ENCODE measurements at places on chromosomes 7 and 10.
A peak's percentile ranks its signal among the peaks of the same experiment; 100 is the strongest.

- DNase-seq: peak; percentile 51
Measured at GRCh38 chr7:116138202-116138801, 72.0 kb upstream of the TES start.

DNA sequence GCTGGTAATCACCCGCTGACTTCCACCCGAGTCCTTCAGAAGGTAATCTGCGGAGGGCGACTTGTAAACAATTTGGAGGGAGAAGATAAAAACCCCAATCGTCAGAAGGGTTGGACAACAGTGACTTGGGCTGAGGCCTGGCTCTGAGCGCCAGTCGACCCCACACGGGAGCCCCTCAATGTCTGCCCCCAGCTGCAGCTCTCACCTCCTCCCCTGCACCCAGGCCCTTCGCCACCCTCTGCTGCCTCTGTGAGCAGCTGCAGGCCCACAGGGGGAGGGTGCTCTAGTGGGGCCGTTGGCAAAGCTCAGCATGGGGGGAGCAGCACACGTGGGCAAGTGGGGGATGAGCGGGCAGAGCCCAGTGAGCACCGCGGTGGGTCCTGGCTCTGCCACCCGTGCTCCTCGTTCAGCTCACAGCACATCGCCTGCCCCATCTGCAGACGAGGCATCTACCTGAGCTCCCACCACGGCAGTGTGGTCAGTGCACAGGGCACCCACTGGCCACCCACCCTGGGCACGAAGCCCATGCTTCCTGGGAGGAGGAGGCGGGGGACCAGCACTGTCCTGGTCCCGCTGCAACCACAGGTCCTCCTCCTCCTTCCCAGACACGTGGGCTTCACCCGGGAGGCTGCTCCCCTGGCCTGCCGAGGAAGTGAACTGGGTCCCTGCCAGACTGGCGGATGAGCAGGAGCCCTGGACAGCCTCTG lies 280.5 kb downstream of the ELFN1 start:
- no peak for DNase-seq

GRCh38 chr10:89029785-89030437 lies 39.3 kb downstream of the FAS start:
- DNase-seq: peak; percentile 64

GRCh38 chr7:113710310-113711096 lies 208.3 kb downstream of the PPP1R3A start:
- peak; percentile 73 for DNase-seq

GRCh38 chr10:70702190-70702763 lies 30.0 kb downstream of the ADAMTS14 start:
- no peak for DNase-seq

DNA sequence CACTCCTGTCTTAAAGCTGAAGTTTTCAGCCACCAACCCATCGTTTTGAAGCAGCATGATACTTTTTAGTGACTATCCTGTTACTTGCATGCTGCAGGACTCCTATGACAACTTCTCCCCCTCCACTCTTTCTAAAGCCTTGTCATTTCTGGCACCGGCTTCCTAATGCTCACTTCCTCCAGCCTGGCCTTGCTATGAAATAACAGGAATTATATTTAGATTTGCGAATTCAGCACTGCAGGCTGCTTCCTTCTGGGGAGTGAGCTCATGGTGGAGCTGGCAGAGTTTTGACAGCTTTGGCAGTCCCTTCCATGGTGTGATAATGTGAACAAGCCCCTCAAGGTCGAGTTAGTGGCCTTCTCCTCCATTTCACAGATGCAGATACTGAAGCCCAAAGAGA lies 13.4 kb downstream of the BLNK start:
- no peak for DNase-seq

DNA sequence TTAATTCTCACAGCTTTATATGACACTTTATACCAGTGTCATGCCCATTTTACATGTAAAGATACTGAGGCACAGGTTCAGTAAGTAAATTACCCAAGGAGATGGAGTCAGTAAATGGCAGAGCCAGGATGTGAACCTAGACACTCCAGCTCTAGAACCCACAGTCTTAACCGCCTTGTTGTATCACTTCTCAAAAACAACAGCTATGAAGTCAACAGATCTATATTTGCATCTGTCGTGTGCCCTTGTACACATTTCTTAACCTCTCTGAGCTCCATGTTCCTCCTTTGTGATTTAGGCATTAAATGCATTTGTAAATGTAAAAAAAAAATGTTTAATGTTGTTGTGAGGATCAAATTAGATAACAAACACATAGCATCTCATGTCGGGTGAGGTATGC lies 716.2 kb downstream of the SUGCT start:
- DNase-seq: no peak

GRCh38 chr7:2554661-2555111 lies 638 bp downstream of the BRAT1 start:
- DNase-seq: no peak

DNA sequence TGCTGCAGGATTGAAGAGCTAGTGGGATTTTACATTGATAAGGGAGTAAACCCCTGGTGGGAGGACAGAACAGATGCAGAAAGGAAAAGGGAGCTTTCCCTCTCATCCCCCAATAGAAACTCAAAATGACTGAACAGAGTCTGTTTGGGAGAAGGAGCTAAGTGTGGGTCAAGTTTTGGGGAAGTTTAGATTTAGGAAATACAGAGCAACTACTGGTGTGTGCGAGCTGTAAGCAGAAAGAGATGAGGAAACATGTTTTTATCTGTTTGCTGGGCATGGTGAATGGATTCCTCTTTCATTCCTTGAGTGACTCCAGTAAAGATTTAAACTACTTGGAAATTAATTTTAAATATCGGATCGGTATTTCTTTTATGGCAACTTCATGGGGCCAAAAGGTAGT lies 132.7 kb downstream of the AOAH start:
- DNase-seq: no peak

DNA sequence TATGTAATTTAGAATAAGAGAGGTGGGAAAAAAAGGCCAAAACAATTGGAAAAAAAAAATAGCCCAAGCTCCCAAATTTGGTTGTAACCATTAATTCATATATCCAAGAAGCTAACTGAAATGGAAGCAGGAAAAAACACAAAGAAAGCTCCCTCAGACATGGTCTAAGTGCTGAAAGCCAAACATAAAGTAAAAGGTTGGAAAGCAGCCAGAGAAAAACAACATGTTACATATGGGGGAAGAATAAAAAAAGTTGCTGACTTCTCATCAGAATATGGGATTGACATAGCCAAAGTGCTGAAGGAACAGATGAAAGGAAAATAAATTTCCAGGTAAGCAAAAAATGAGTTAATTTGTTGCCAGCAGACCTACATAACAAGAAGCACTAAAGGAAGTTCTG lies 40.3 kb downstream of the PDZD8 start:
- DNase-seq: no peak

DNA sequence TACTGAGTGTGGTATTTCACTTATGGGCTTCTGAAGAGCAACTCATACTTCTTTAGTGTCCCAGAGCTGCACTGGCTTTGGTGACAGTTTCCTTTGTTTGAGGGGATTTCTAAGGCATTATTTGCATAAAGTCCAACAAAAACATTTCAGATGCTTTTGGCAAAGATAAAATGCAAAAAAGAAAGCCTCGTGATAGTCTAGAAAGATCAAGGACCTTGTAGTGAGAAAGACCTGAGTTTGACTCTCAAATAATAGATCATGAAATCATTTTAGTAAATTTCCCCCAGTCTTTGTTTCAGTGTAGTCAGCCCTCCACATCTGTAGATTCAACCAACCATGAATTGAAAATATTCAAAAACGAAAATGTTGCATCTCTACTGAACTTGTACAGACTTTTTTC lies 107.4 kb downstream of the EEPD1 start:
- DNase-seq: no peak

GRCh38 chr7:121330053-121330833 lies 1.4 kb downstream of the WNT16 start:
- peak; percentile 66 for DNase-seq

- DNase-seq: no peak
Measured at GRCh38 chr7:23852135-23852534, 142.1 kb downstream of the STK31 start.

DNA sequence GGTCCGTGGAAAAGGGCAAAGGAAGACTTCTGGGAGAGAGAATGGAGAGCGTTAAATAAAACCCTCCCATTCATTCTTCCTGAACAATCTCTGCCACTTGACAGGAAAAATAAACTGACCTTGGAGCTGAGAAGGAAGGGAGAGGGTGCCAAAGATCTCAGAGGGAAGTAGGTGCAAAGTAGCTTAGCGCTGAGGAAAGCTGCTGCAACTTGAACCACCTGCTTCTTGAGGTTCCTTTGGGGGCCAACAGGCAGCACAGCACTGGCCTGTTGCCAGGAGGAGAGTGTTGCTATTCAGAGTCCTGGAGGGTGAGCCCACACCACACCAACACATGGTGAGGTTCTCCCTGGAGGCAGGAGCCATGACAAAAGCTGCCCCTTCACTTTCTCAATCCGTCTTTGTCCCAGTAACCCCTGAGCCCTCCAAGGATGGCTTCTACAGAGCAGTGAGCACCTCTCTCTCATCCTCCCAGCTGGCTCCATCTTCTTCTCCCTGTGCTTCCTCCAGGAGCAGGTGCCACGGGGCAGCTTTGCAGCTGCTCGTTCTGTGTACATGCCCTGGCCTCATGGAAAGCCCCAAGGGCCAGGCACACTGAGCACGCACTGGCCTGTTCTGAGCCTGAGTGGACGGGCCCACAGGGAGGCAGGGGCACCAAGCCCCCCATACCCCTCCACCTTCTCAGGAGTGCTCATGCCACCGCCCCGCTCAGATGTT lies 101.3 kb downstream of the STRA8 start:
- no peak for DNase-seq

GRCh38 chr10:110646417-110647135 lies 2.4 kb downstream of the RBM20 start:
- DNase-seq: no peak

GRCh38 chr7:83065714-83066113 lies 97.0 kb downstream of the PCLO start:
- DNase-seq: no peak

DNA sequence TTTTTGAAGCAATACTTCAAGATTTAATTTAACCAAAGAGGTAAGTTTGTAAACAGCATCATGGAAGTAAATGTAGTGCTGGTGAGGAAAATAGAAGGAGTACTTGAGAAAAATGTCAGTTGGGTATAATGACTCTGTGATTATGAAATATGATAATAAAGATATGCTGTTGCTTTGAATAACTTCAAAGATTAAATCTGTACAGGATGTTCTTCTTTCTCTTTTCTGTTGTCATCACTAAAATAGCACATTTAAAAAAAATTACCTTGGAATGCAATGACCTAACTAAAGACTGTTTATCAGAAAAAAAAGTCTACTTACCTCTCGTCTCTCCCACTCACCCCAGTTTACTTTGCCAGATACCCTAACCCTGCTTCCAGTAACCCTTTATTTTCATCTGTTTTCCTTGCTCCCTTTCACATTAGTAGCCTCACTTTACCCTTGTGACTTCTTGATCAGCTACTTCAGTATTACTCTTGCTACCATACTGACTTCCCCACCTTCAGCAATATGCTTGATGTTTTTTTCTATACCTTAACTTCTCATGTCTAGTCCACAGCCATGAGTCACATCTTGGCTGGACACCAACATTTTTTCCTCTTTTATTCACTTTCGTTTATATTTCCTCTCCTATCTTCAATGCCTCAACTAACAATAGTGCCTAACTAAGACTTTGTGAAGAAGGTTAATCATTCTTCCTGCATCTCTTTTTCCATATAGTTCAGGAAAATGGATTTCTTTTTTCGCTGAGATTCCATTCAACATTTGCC lies 29.7 kb upstream of the TAS2R16 start:
- no peak for DNase-seq

- DNase-seq: no peak
Measured at GRCh38 chr10:32909456-32909855, 48.6 kb downstream of the ITGB1 start.

- no peak for DNase-seq
Measured at GRCh38 chr10:34113504-34114225, 701.4 kb downstream of the PARD3 start.

GRCh38 chr10:105774881-105775280 lies 1133.8 kb downstream of the SORCS3 start:
- DNase-seq: no peak

GRCh38 chr10:62618576-62619412 lies 185.7 kb upstream of the ADO start:
- DNase-seq: no peak

DNA sequence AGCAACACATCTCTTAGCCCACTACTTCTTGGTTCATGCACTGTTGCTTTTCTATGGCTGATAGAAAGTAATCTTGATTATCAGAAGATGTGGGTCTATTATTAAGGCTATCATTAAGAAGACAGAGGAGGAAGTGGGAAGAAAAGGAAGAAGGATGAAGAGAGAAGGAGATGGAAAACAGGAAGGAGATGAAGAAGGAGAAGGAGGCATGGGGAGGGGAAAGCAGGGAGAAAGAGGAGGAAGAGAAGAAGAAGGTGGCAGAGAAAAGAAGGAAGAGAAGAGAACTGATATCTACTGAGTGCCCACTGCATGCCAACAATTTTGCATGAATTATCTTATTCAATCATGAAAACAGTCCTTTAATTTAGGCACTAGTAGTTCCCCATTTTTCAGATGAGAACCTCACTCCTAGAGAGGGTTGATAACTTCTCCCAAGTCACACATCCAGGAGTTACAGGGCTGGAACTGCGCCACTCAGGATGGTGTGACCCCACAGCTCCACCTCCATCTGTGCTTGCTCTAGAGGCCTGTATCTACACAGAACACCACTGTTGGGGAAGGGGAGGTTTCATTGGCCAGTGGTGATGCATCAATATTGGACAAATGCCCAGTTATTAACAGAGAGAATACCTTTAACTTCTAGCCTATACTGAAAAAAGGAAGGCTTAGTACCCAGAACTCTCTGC lies 147.4 kb downstream of the CXCL12 start:
- DNase-seq: no peak

DNA sequence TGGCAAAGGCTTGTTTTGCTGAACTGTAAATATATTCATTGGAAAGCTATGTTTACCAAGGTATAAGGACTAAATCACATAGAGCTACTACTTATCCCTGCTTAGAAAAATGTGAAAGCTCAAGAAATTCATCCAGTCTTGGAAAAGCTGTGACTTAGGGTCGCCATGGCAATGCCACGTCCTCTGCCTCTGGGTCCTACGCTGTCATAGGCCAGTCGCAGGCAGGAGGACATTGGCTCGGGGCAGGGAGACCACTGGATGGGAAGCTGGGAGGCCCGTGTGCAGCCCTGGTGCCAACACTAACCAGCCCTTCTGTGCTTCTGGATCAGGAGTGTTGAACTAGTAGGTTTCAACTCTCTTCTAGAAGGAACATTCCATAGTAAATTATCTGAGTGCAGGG lies 67.3 kb upstream of the PDZD8 start:
- DNase-seq: no peak

GRCh38 chr7:111138193-111138569 lies 47.3 kb downstream of the LRRN3 start:
- no peak for DNase-seq

DNA sequence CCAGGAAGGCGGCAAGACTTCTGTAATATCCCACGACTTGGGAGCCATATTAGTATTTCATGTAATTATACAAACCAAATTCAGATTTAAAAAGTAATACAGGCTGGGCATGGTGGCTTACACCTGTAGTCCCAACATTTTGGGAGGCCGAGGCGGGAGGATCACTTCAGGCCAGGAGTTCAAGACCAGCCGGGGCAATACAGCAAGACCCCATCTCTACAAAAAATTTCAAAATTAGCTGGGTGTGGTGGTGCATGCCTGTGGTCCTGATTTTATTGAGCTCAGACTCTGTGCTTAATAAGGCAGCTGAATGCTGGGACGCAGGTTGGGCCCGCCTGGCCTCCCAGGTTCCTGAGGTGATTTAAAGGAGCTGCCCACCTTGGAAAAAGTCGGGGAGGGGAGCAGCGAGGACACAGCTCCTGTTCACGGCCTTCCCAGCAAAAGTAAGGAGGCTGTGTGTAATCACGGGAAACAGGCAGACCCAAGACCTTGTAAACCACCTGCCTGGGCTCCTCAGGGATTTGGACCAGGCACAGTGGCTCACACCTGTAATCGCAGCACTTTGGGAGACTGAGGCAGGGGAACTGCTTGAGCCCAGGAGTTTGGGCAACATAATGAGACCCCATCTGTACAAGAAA lies 93.0 kb upstream of the DNAAF5 start:
- DNase-seq: no peak

All from NCI-H1694 treated with DMSO at 0.1 percent for 48 hours (cell line).